ENCODE measurements at places on chromosomes 1 and 21.

DNA sequence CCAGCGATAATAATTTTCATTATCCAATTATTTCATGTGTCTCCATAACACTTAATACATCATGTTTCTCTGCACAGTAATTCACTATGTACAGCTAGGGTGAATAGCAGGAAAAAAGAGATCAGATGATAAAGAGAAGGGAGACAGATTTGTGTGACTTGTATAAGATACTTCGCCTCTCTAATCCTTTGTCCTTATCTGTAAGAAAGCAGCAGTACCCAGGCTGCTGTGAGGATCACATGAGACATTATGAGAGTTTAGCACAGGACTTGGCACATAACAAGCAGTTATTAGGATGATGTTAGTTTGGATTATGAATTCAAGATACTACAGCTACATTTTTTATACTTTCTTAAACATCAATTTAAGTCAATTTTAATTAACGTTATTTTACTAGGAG is 6.3 kb downstream of the ERG start:
- DNase-seq, result no peak

DNA sequence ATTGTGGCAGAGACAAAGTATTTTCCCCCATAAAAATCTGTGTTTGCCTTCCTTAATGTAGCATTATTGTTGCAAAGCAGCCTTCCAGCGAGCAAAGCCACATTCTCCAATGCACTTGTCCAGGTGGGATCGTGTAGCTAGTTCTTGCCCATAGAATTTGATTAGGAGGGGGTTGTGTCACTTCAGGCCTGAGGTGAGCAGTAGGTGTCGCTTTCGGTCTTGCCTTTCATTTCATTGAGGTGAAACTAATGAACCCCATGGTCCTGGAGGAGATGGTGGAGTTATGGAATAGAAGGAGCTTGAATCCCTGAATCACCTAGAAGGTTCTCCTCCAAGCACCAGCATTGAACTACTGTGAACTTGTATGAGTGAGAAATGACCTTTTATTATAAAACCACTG is 318.9 kb upstream of the PBX1 start:
- no peak for DNase-seq

GRCh38 chr1:1755852-1756251 is 22.4 kb downstream of the NADK start:
- no peak for DNase-seq

DNA sequence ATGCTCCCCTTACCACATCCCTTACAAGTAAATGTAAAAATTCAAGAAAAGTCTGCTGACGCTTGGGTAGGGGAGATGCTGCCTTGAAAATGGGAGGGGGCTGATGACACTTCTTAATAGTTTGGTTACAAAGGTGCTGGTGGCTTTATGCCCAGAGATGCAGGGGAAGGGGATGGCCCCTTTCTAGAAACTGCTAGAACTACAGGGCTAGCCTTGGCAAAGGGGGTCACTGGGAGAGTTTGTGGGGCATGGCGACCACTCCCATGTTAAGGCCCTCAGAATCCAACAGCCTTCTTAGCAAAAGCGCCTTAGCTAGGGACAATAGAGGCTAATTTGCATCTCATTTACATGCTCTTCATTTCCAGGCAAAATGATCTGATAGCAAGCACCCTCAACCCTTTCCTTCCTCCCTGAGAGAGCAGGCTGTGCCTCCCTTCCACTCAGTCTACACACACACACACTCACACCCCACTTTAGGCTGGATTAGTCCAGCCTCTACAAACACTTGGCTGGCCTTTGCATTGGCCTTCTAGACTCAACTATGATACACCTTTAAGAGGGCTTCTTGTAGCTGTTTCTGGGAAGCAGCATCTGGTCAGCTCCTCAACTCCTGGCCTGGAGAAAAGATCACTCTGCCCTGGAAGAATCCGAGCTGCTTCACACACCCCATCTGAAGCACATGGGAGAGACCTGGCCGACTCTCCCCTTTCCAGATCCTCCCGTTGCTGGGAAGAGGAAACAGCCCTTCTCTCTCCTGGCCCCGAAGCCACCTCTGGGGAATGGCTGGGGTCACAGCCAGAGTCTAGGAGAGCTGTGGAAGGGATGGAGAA is 1.7 kb downstream of the SEMA6C start:
- DNase-seq, result no peak

DNA sequence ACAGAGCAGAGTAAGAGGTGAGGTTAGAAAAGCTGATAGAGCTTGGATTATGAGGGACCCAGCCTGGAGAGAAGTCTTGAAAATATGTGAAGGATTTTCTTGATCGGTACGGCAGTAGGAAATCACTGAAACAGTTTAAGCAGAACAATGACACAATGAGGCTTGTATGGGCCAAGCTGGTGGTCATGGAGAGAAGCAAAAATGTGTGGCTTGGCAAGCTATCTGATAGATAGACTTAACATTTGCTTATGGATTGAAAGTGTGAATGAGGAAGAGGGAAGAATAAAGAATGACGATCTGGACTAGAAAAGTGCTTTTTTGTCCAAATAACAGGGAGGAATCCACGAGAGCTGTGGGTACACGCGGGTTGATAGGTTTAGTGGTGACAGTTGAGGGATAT is 15.4 kb upstream of the XPR1 start:
- DNase-seq, result no peak

DNA sequence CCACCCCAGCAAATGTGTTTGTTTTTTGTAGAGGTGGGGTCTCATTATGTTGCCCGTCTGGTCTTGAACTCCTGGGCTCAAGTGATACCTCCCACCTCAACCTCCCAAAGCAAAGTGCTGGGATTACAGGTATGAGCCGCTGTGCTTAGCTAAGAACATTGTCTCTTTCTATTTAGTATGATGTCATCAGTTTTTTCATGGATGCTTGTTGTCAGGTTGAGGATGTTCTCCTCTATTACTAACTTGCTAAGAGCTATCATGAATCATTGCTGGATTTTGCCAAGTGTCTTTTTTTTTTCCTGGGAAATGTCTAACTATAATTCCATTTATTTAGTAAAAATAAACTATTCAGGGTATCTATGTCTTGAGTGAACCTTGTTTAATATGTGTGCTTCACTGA is 19.0 kb upstream of the MPC2 start:
- no peak for DNase-seq

DNA sequence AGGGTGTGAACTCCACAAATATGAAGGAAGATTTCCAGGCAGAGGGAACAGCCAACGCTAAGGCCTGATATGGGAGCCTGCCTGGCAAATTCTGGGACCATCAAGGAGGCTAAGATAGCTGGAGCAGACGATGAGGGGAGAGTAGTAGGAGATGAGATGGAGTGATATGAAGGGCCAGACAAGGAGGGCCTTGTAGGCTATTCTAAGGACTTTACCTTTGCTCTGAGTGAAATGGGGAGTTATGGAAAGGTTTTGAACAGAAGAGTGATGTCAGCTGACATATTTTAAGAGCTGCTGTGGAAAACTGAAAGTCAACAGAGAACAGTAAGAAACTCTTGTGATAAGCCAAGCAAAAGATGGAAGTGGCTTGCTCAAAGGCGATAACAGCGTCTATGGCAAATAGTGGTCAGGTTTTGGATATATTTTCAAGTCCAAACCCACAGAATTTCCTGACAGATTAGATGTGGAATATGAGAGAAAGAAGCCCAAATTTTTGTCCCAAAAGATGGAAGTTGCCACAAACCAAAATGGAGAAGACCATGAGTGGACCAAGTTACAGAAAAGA is 2.1 kb upstream of the TP53BP2 start:
- no peak for DNase-seq

Data from caudate nucleus (tissue), 63 donors.